SW480 (cell line): ENCODE measurements at places on chromosomes 6 and 20.

DNA sequence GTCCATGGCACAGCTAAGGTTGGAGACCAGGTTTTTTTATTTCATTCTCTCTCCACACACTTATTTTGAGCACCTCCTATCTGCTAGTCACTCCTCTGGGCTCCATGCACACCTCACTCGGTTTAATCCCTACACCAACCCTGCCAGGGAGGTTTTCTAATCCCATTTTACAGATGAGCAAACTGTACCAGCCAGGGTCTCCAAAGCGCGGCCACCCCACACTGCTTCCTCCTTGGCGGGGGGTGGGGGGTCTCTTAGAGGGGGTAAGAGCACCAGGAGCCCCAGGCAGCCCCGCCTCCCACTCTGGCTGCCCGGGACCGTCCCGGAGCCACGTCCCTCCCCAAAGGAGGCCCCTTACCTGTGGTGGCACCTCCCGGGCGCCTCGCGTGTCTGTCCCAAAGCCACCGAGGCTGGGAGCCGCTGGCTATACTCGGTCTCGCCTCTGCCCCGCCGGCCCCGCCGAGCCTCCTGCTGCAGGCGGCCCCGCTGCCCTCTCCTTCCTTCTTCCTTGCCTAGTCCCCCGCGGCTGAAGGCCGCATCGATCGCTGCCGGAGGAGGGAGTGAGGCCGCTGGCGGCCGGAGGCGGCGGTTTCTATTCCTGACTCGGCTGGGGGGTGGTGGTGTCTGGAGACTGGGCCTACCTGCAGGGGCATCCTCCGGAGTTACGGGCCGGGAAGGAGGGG is at the start of gene KCNS1:
Gene KCNS1, minus strand, starts transcription at position 565 of the 683 bp plus-strand sequence. CDS start 1,891 bp downstream, outside the sequence.
- DNase-seq = no peak

GRCh38 chr20:46420878-46421277 is 14.5 kb upstream of the ELMO2 start:
- DNase-seq = no peak

- DNase-seq = no peak
These were observed 65.0 kb upstream of the XRN2 start for GRCh38 chr20:21237956-21238799.

GRCh38 chr20:7285918-7286556 is 518.6 kb downstream of the BMP2 start:
- peak; percentile 75 for DNase-seq

DNA sequence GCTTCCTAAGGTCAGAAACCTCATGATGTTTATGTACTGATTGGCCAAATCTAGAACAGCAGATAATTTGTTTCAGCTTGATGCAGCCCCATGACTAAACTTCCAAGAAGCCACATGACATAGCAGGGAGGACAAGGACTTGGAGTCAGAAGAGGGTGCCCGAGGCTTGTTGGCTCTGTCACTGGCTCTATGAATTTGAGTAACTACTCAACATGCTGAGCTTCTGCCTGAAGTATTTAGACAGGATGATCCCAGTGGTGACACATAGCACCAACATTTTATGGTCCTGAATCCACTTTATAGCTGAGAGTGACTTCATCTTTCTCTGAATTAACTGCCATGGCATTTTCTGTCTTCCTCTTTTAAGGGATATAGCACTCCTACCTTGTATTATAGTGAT is 13.5 kb upstream of the TBX18 start:
- DNase-seq = no peak

DNA sequence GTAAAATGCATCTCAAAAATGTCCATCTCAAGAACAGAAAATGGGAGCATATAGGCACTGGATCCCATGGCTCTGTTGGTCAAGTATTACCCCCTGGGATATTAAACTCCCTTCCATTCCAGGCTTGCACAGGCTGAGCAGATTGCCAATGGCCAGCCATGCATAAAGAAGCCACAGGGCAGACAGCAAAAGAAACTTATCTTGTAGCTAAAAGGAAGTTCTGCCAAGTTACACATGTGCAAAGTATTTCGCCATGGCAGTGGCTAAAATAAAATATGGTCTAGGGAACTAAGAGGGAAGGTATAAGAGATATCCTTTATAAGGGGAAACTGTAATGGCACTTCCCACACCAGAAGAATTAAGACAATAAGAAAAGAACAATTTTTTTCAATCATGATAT is 415.6 kb upstream of the BTBD3 start:
- no peak for DNase-seq

DNA sequence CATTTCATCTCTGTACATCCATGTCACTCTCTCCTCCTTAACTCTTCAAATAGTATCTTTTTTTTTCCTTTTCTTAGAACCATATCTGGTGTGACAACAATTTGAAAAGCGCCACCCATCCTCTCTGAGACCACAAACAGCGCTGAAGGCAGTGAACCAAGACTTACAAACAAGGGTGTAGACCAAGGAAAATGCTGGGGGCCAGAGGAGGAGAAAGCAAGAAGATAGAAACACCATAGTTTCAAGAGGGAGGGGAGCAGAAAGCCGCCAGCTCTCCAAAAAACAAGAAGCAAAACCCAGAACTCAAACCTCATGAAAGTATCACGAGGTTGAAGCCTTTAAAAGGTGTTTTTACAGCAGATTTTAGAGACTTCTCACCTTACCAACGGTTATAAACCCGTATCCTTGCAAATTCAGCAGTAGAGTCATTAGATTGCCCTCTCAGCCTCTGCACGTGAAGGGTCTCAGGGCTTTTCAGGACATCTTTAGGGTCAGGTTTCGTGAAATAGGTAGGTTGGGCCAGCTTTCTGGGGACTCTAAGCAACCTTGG is 13.3 kb upstream of the RIPOR2 start:
- no peak for DNase-seq

GRCh38 chr20:41170386-41171105 is 33.2 kb downstream of the PLCG1 start:
- no peak for DNase-seq

GRCh38 chr6:77457720-77458349 is 5.5 kb downstream of the HTR1B start:
- DNase-seq = peak; percentile 30

- peak; percentile 49 for DNase-seq
These were observed 441.1 kb upstream of the ARID1B start for GRCh38 chr6:156336089-156336488.

DNA sequence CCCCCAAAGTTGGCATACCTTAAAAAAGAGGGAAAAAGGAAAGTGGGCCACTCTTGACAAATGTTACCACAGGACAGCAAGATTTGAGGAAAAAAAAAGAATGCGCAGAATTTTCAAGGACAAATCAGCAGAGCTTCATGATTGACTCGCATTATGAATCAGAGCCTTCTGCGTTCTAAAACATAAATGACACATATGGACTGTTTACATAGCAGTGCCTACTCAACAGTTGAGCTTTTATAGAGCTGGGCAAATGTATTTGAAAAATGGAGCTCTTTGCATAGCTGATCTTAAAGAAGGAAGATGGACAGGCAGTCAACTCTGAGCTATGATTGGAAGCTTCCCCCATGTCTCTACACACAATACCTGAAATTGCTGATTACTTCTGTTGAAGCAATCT is 213.2 kb upstream of the NT5E start:
- no peak for DNase-seq

DNA sequence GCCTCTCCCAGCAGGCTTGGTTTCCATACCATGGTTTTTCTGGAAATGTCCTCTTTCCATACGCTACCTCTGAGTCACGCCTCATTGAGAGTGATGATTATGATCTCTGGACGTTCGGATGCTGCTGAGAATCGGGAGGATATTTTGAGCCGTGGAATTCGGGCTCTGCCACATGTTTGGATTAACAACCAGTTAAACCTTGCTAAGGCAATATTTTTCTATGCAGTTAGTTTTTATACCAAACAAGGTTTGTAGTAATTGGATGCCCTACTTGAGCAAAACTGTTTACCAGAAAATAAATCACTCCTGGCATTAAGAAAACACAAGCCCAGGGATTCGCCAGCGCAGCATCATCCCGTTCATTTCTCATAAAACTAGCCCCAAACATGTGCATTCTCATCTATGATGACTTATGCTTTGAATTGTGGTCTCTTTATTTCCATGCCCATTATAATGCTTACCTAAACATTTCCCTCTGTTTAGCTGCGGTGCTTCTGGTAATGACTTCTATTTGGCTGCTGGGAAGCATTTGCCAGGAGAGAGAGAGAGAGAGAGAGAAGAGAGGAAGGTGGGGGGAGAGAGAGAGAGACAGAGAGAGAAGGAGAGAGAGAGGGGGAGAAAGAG is 198.9 kb downstream of the CLIC5 start:
- no peak for DNase-seq

DNA sequence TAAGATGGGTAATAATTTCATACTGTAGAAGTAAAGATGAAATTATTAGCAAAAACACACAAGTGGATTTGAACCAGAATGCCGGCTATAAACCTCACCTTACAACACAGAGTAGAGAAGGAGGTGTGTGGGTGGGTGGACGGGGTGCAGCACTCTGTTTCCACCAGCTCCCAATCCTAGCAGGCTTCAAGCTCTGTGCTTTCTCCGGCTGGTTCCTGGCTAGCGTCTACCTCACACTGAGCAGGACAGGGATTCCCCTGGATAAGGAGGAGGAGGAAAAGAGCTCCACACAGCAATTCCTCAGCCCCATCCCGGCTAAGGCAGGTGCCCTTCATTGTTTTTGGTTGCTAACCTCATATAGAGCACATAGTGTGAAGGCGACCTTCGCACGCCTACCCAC is 453.3 kb downstream of the C6orf118 start:
- DNase-seq = no peak

DNA sequence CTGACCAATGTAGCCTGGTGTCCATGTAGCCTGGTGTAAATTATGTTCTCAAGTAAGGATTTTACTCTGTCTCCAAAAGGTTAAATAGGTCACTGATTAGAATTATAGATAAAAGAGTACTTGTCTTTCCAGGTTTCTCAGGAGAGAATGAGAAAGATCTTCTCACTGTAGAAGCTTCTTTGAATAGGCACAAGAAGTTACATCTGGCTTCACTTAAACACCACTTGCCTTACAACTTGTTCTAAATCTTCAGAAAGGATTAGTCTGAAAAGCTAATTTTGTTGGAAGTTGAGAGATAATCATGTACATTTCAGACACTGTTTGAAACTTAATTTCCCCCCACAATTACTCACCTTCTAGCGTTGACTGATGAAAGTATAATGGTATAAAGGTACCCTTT is 275.3 kb downstream of the FARS2 start:
- no peak for DNase-seq

- DNase-seq = no peak
These were observed 45.5 kb upstream of the SLC23A2 start for GRCh38 chr20:5046656-5047339.

GRCh38 chr6:149237464-149237863 is 80.0 kb upstream of the TAB2 start:
- no peak for DNase-seq

- no peak for DNase-seq
These were observed 116.3 kb downstream of the SNX5 start for GRCh38 chr20:17852323-17852722.

GRCh38 chr20:2212456-2213015 is 83.3 kb upstream of the TGM3 start:
- no peak for DNase-seq

DNA sequence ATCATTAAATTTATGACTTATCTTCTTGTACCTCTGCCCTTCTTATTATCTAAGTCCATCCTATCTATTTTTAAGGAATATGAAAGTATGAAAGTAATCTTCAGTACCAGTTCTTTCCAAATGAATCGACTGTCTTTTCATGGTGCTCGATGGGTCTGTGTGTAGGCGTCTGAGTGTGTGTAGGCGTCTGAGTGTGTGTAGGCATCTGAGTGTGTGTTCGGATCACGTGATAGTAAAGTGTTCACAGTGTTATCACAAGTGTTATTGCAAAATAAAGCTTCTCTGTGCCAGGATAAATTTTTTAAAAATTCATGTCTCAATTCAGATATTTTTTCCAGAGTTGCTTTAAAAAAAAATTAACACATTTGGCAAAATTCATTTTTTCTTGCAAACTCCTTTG is 58.3 kb downstream of the BMP6 start:
- DNase-seq = no peak

DNA sequence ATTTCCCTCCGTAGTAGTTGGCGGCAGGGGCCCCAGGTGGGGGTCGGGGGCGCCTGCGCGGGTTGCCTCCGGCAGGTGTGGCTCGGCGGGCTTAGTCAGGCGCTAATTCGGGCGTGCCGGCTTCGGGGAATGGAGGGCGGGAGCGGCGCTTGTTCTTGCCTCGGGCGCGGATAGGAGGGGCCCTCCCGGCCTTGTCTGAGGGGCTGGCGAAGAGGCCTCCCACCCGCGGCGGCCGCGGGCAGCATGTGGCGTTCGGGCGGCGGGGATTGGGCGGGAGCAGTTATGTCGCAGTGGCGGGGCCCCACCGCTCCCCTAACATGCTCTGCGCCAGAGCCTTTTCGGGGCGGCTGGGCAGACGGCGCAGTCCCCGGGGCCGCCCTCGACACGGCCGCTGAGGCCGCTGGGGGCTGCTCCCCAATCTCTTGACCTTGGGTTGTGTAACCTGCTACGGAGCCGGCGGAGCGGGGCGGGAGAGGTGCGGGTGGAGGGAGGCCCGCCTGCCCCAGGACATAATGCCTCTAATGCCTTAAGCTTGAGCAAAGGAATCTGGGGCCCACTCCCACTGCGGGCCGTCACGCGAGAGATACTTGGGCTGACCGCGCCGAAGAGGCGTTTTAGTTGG is 1.1 kb downstream of the AMD1 start:
- DNase-seq = peak; percentile 32

- no peak for DNase-seq
These were observed 15.9 kb upstream of the ADGB start for GRCh38 chr6:146582857-146583256.

DNA sequence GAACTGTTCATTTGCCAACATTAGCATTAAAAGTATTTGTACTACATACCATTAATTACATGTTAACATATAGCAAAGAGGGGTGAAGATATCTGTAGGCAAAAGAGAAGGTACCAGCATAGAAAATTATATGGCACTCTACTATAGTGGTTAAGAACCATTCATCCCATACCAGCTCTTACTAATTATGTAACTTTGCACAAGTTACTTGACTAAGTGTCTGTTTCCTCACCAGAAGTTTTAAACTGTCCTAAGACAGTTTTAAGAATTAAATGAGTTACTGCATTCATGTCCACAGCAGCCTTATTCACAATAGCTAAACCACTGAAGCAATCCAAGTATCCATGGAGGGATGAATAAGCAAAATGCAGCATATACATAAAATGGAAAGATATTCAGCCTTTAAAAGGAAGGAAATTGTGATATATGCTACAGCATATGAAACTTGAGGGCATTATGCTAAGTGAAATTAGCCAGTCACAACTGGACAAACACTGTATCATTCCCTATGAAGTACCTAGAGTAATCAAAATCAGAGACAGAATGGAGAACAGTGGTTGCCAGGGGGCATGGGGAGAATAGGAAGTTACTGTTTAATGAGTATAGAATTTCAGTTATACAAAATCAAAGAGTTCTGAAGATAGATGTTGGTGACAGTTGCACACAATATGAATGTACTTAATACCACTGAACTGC is 98.9 kb downstream of the RNGTT start:
- no peak for DNase-seq

GRCh38 chr6:16487996-16488674 is 249.7 kb downstream of the GMPR start:
- no peak for DNase-seq
